ENCODE measurements at places on chromosomes 11 and 22.

GRCh38 chr11:75896843-75897419, 81.9 kb downstream of the UVRAG start:
- no peak for DNase-seq

GRCh38 chr22:42145175-42145574, 14.6 kb upstream of the CYP2D6 start:
- no peak for DNase-seq

- DNase-seq, result no peak
Observed at GRCh38 chr11:27701355-27702105, 1.3 kb upstream of the BDNF start.

DNA sequence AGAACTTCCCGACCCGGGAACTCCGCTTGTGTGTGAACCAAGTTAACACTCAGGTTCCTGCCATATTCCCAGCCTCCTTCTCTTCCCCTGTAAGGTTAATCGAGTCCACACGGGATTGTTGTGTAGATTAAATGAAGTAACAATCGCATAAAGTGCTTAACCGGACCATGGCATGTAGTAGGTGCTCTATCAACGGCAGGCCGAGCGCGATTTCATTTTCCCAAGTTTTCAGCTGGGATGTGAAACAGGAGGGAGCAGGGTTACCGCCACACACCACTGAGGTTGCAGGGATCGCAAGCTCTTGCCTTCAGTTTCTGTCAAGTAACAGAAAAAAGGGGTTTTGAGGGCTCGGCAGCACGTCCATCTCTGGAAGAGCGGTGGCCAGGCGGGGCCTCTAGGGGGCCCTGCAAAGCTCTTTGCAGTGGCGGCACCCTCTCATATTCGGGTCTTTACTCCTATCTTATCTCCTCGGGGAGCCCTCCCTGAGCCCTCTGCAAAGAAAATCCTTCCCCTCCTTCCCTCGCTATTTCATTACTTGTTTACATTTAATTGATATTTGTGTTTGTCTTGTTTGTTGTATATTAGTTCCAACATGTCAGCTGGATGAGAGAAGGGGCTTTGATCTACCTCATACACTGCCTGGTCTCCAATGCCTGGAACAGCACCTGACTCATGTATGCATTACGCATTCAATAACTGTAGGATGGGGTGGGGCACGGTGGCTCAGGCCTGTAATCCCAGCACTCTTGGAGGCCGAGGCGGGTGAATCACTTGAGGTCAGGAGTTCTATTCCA, 816 bp upstream of the PLEKHA7 start:
- DNase-seq, result no peak

GRCh38 chr22:50420015-50420414, 54.8 kb downstream of the SBF1 start:
- no peak for DNase-seq

GRCh38 chr11:111819161-111819828, 52.1 kb downstream of the ALG9 start:
- no peak for DNase-seq

DNA sequence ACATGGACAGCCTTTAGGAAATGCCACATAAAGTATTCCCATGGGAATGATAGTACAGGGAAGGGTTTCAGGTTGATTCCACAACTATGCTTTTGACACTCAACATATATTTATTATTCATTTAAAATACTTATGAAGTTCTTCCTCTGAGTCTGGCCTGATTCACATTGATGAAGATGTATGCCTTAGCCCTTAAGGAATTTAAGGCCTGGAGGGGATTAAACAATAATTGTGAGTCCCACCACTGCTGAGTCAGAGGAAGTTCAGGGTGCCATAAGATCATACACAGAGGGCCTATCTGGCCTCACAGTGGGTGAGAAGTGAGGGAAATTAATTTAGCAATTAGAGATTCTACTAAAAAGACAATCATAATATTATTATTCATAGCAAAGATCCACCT, 161.1 kb upstream of the SNX19 start:
- DNase-seq, result no peak

DNA sequence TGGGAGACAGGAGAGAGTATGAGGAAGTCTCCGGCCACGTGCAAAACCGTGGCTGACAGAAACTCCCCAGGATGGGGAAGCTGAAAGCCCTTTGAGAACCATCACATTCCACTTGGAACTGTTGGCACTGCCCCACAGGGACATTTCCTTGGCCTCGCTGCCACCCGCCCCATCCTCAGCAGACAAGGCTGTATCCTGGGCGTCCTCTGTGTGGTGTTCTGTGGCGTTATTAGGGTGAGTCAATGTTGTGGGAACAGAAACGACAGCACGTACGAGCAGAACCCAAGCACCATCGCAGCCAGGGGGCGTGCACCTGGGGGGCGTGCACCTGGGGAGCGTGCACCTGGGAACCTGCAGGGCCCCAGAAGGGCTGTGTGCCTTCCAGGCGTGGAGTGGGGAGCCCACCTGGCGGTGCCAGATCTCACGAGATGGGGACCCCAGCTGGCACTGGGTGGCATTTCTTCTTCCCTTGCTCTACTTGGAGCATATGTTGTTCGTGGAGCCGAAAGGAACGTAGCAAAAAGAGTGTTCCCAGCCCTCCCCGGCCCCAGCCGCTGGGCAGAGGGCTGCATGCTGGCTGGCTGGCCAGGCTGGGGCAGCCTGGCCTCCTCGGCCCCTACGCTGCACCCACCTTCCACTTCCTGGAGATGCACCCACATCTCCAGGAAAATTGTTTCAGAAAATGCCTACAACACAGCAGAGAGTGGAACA, 35.4 kb downstream of the NFAM1 start:
- DNase-seq, result no peak

DNA sequence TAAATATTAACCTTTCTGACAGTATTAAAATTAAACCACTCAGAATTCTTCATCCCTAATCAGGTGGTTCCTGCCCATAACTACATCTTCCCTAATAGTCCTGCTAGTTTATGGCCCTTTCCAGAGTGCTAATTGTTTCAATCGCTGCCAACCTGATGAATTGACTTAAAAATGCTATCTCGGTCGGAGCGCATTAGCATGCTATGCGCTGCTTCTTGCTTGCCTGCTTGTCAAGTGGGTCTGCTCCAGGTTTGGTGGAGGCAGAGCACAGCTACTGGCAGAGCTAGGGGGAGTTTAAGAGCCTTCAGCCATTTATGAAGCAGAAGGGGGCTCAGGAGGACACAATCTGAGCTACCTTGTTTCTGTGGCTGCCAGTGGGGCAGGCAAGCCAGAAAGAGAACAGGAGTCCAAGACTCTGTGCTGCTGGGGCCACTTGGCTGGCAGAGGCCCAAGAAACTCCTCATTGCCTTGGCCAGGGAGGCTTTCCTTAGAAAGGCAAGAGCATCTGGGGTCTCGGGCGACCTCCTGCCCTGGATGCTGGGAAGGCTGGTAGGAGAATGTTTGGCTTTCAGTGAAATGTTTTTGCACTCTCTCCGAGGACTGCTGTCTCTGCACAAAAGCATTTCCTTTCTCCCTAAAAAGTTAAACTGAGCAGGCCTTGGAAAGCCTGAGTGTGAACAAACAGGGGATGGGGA, 62.1 kb upstream of the PHOX2A start:
- DNase-seq, result no peak

GRCh38 chr11:83192606-83193245, 786 bp upstream of the ANKRD42 start:
- no peak for DNase-seq

- DNase-seq, result no peak
Observed at GRCh38 chr11:111450480-111451320, 61.5 kb downstream of the BTG4 start.

- no peak for DNase-seq
Observed at GRCh38 chr11:61976420-61976800, 9.0 kb upstream of the FTH1 start.

DNA sequence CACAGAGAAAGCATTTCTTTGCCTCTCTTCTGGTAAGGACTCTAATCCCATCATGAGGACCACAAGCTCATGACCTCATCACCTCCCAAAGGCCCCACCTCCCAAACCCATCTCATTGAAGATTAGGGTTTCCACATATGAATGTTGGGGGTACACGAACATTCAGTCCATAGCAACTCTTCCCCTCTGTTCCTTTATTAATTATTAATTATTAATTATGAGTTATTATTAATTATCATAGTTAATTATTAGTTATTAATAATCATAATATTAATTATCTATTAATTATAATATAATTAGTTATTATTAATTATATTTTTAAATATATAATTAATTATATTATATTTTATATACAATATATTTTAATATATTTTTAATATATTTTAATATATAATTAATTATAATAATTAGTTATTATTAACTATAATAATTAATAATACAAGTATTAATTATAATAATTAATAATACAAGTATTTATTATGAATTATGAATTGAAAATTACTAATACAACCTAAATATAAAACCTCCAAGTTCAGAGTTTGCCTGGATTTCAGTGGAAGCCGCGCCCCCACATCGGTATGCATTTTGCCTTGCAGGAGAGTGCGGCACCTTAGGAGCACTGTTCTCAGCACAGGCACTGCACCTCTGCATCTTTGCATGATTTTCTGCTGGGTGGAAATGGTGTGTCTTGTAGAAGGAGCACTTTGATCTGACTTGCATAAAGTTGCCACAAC, 128.0 kb upstream of the FGF3 start:
- no peak for DNase-seq

GRCh38 chr11:88469561-88470225, 132.2 kb upstream of the CTSC start:
- no peak for DNase-seq

DNA sequence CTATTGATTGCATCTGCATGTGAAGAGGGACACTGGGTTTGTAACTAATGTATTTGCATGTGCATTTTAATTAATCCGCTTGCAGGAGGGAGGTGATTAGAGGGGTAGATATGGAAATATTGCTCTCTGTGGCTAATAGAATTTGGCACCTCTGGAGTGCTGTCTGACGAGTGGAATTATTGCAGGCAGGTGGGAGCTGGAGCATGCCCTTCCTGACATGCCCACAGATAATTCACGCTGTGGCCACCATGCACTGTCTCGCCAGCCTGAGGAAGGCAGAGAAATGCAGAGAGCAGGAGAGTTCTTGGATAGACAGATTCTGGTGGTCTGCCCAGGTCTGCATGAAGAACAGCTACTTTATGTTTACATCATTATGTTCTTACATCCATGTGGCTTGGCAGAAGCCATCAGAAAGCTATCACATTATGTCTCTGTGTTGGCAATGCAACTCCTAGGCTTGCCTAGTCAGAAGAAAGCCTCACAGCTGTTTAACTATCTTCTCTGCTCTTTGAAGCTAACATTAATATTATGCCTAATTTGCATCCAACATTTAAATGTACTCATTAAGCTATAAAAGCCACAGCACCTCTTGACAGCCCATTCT, 89.4 kb upstream of the DRD2 start:
- no peak for DNase-seq

- no peak for DNase-seq
Observed at GRCh38 chr22:44126807-44127206, 53.9 kb upstream of the PARVG start.

DNA sequence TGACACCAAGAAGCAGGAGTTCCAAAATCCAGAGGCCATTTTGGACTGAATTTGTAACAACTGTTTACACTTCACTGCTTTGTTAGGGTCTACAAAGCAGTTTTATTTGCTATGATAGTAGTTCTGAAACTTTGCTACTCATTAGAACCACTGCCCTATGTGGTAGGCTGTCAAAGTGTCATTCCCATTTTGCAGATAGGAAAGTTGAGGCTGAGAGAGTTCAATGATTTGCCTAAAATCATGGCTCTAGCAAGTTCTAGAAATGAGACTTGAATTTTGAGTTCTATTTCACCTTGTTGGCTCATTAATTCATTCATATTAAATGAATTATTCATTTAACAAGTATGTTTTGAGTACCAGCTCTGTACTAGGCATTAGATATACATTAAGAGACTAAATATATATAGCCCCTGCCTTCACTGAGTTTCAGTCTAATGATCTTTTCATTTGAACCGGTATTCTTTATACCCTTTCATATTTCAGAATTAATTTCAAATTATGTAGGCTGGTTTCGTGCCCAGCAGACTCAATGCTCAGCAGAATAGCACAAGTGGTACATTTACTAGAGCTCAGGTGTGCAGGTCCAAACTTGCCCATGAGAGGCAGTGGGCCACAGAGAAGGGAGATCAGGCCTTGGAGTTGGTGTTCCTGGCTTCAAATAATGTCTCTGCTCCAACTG, 93.5 kb downstream of the ME3 start:
- DNase-seq, result no peak

- no peak for DNase-seq
Observed at GRCh38 chr11:134181707-134182106, 42.1 kb downstream of the NCAPD3 start.

DNA sequence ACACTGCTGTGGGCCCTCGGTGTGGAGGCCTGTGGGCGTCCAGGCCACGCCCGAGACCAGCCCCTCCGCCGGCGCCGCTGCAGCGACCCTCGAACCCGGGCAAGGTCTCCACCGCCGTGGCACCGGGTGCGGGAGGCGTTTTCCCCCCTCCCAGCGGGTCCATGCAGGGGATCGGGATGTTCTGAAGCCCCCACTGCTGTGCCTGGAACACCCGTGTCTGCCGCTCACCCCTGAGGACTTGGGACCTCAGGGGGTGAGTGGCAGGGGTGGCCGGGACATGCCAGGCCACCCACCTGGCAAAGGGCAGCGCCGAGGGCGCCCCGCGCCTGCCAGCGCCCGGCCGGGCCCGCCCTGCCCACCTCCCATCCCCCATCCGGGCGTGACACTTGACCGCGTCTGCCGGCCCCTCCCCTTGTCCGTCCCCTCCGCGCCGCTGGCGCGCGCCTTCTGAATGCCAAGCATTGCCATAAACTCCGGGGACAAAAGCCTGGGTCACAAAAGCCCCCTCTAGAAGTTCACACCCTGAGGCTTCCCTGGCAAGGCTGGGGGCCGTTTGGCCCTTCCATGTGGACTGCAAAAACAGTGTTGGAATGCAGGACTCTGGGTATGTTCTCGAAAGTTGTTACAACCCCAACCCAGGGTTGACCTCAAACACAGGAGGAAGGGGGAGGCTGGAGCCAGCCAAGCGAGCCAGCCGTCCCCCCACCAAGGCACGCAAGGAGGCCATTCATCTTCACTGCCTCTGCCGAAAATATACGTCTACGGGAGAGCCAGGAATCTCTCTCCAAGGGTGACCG, 819 bp upstream of the KCNQ1OT1 start:
- DNase-seq, result no peak
